ENCODE measurements at places on chromosomes 12 and 14.

GRCh38 chr12:122545855-122546254 lies 18.8 kb downstream of the KNTC1 start:
- DNase-seq = no peak

- DNase-seq = no peak
Observed at GRCh38 chr12:64733857-64734256, 25.3 kb downstream of the GNS start.

GRCh38 chr12:59620326-59620725 lies 24.5 kb downstream of the SLC16A7 start:
- no peak for DNase-seq

GRCh38 chr12:81359736-81360135 lies 281.9 kb downstream of the ACSS3 start:
- DNase-seq = no peak

- DNase-seq = no peak
Observed at GRCh38 chr12:1806301-1807086, 13.9 kb upstream of the LRTM2 start.

GRCh38 chr12:4215229-4216186 lies 58.1 kb upstream of the CCND2 start:
- DNase-seq = no peak

DNA sequence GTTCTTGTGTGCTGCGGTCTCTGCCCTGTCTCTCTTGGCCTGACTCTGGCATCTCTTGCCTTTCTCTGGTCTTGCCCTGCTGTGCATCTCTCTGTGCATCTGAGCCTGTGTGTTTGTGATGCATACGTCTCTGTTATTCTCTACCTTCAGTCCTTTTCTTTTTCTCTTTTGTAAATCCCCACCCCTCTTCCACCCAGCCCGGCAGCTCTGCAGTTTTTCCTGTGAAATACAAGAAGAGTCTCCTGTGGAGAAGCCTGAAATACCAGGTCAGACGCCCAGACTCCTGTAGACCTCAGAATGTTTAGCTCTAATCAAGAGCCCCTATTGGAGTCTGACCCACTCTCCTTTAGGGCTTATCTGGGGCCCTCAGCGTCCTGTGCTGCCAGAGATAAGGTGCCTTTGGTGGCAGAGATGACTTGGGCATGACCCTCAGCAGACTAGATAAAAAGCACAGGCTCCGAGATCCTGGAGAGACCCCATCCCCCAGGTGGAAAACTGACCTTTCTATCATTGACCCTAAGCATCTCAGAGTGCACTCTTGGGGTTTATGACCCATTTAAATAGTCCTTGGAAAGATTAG lies 167.5 kb upstream of the SRRM4 start:
- DNase-seq = no peak

DNA sequence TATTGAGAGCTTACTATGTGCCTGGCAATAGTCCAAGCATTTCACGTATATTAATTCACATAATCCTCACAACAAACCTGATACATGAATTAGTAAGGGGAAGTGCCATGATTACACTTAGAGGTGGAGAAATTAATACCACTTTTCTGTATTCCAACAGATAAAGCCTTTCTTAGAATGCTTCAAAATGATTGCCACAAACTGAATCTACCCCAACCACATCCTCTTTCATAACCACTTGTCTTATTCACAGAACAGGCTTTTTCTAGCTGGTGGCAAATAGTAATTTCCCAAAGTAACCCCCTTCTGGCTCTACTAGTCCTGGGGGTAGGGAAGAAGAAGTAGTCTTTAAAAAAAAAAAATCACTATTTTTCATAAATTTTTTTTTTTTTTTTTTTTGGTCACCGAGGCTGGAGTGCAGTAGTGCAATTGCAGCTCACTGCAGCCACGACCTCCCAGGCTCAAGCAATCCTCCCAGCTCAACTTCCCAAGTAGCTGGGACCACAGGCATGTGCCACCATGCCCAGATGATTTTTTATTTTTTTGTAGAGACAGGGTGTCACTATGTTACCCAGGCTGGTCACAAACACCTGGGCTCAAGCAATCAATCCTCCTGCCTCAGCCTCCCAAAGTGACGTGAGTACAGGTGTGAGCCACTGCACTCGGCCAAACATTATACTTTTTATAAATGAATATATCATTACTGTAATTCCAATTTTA lies 59.0 kb upstream of the ARID2 start:
- DNase-seq = no peak

DNA sequence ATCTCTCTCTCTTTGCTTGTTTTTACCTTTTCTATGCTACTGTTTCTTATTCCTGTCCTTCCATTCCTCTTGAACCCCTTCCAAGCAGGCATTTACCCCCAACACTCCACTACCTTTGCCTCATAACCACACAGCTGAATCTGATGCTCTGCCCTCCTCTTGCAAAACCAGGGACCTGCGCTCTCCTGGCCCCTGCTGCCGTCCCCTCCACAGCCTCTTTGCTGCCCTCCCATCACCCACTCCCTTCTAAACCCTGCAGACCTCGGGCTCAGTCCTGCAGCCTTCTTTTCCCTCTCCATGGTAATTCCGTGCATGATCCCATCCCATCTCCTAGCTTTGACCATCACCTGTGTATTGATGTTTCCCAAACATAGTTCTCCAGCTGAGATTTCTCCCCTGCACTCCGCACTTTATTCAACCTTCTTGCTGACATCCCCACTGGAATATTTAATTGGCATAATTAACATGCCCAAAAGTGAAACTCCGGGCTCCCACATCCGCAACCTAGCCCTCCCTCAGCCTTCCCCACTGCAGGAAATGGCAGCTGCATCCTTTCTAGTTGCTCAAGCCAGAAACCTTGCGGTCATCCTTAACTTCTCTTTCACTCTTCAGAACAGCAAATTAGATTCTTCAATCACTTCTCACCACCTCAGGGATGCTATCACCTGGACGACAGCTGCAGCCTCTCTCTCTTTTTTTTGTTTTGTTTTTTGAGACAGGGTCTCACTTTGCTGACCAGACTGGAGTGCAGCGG lies 16.0 kb downstream of the FIGNL2 start:
- no peak for DNase-seq

DNA sequence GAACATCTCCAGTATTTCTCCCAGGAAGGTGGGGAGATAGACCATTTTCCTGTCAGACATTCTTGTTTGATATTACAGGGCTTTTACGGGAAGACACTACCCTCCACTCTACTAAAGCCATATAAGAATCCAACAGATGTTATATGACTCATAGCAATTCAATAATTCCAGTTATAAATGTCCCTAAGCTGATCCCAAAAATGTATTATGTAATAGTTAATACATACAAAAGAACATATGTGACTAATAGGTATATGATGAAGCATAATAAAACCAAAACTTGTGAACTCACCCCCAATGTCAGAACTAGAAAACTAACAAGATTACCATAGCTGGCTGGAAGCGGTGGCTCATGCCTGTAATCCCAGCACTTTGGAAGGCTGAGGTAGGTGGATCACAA lies 84.2 kb downstream of the EFCAB11 start:
- no peak for DNase-seq

DNA sequence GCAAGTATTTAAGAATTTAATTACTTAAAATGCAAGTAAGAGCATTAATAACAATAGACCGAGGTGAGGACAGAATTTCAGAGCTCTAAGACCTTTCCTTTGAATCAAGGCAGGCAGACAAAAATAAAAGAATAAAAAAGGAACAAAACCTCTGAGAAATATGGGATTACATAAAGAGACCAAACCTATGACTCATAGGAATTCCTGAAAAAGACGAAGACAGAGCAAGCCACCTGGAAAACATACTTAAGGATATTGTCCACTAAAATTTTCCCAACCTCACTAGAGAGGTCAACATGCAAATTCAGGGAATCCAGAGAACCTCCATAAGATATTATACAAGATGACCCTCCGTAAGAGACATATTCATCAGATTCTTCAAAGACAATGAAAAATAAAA lies 325.1 kb downstream of the AEBP2 start:
- no peak for DNase-seq

GRCh38 chr14:93926245-93926872 lies 785 bp upstream of the FAM181A start:
- no peak for DNase-seq

DNA sequence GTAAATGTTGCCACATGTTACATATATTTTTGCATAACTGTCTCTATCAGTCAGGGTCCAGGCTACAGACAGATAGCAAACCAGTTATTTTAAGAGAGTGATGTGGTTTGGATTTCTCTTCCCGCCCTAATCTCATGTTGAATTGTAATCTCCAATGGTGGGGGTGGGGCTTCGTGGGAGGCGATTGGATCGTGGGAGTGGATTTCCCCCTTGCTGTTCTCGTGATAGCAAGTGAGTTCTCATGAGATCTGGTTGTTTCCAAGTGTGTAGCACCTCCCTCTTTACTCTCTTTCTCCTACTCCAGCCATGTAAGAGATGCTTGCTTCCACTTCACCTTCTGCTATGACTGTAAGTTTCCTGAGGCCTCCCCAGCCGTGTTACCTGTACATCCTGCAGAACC lies 704.2 kb upstream of the TBX3 start:
- no peak for DNase-seq

GRCh38 chr12:116389990-116390389 lies 112.5 kb upstream of the MED13L start:
- no peak for DNase-seq

- DNase-seq = no peak
Observed at GRCh38 chr12:30450872-30451271, 244.8 kb downstream of the IPO8 start.
